ENCODE measurements at places on chromosomes 5 and 9. TPM values are rescaled to one million over a fixed set of nuclear protein-coding genes. Genes with fewer than 3 reads are reported as not detected.

DNA sequence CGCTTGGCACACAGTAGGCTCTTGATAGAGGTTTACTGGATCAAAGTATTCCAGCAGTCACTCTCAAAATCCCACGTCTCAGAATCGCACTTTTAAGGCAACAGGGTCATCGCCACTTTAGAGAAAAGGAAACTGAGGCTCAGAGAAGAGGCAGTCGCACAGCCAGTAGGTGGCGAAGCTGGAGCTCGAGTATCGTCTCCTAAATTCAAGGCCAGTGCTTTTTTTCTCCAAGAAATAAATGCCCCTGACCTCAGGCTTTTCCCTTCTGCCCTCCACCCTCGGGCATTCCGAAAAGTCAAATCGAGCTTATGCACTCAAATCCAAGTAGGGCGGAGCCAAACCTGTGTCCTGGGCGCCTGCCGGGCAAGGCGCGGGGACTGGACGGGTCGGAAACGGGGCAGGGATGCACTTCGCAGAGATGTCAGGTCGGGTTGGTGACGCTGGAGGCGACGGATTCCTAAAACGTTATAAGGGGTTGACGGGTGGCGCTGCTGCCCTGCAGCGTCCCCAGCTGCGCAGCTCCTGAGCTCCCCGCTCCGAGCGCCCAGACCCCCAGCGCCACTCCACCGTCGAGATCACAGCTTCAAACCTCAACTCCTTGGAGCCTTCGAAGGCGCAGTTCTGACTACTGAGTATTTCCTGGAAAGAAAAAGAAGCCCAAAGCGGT is 4.7 kb upstream of the FOXB2 start:
- DNase-seq: no peak

DNA sequence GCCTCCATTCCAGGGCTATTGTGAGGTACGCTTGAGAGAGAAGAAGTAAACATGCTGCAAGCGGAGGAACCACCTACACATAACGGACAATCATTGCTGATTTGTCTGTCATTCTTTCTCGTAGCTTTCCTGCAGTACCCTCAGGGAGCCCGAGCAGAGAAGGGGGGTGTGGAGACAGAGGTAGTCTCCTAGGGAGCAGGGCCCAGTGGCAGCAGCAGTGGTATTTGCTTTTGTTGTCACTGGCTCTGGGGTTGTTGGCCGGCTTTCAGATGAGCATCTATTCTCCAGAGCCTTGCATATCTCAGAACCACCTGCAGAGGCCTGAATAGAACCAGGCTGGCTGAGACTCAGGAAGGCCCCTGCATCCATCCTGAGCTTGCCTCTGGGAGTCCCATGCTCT is 19.9 kb downstream of the ENHO start:
- DNase-seq: no peak

- DNase-seq: no peak
Observed at GRCh38 chr5:168443533-168443932, 42.7 kb upstream of the RARS1 start.

DNA sequence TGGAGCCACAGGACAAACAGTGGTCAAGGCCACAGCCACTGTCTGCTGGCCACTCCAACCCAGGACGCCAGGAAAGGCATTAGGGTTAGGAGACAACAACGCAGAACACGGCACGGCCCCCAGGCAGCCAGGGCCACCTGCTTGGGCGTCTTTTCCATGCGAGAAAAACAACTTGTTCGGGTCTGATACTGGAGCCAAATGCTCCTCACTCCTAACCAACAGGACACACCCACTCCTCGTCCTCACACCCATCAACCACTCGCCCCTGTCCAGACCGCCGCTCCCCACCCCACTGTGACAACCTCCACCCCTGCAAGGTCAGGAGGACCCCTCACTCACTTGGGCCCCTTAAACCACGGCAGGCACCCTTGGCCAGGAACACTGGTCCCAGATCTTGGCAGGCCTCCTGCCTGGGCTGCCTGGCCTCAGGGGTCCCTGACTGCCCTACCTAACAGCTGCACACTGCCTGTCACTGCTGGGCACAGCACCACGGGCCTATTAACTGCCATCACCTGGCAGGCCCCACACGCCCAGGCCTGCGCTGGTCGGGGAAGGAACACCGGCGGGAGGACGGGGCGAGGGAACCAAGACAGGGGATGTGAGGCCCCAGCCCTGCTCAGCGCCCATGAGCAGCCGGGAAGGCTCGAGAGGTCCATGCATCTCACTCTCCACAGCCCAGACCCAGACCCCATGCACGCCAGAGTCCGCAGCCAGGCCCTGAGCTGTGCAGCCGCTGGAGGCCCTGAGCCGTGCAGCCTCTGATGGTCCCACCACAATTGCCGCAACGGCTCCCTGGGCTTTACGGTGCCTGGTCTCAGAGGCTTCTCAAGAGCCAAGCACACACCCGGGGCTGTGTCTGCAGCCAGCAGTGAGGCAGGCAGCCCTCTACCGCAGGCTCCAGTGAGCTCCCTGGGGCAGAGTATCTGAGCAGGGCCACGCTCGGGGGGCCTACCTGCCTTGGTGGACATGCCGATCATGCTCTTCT is 13.8 kb downstream of the CLPTM1L start:
- DNase-seq: no peak

DNA sequence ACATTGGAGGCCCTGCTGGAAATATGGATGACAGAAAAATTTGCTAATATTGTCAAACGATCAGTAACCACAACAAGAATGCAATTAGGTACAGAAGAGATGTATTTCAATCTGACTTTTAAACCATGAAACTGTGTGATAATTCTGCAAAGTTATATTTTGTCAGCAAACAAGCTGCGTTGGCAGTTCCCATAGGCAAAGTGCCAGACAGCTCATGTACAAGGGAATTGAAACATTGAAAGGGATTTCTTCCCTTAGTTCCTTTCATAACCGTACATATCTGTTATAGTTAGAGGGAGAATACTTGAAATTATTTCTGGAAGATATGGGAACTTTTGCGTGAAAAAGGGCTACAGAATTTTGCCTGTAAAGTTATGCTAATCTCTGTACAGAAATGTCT is 419.4 kb upstream of the PTGER4 start:
- no peak for DNase-seq

DNA sequence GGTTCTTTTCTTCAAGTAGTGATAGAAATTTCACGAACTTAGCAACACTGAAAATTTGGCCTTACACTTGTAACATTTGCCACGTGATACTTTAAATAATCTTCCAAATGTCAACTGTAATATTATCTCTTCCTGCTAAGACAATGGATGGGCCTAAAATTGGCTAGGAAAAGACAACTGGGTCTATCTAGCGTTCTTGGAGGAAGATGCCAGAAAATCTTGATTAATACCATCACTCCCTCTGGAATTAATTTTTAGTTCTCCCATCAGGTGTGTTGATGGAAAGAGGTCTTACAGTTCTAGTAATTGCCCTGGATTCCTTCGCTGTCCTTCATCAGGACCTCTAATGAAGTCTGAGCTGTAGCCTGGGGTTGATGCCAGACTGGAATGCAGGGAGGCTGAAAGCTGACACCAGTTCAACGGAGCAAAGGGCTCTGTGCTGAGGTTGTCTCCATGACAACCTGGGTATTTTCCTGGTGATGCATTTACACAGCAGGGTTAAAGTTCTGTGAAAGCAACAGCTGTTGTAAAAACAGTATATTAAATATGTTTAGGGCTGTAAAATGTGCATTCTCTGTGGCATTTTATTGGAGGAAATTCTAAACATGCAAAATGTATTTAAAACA is 92.3 kb downstream of the GAS1 start:
- DNase-seq: no peak

GRCh38 chr5:35971186-35971877 is 19.9 kb downstream of the UGT3A1 start:
- DNase-seq: no peak

Gene ANXA1
- total RNA-seq: 19.7 TPM

Gene GAS1
- total RNA-seq: 0.74 TPM

Gene TLR4
- total RNA-seq: 3.2 TPM

Gene AIF1L
- total RNA-seq: 3.6 TPM

Gene DAB2IP
- 126 TPM for total RNA-seq
